ENCODE measurements at places on chromosomes 7 and 10.
A peak's percentile ranks its signal among the peaks of the same experiment; 100 is the strongest.

GRCh38 chr7:46291050-46291438 is 370.0 kb upstream of the IGFBP3 start:
- DNase-seq, result no peak

- DNase-seq, result no peak
Observed at GRCh38 chr10:13827076-13827797, 240.5 kb downstream of the PRPF18 start.

DNA sequence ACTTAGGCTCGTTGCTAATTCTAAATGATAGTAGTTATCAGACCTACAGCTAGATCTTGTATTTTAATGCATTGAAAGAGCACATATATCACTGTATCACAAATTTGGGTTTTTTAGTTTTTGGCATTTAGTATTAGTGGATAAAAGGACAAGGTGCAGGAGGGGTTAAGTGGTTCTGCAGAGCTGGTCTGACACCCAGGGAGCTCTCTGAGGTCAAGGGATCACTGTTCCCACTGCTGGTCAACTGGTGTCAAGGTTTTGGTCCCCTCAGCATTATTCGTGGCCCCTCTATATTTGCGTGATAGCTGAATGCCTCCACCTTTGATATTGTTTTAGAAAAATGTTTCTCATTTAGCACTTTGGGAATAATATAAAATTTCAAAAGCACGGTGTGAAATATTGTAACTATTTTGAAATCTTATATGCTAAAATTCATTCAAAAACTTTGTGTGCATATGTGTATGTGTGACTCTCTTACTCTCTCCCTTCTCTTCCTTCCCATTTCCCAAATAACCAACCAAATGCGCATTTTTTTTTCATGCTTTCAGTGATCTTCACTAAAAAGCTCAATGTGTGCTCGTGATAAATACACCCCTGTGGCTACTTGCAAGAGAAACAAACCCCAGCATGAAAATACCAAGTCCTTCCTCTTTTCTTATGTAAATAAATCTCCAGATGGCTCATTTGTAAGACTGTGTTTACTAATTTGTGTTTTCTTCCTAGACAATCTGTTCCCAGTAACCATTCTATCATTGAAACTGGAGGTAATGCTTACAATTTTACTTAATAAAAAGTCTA is 309.2 kb downstream of the FGFR2 start:
- no peak for DNase-seq

DNA sequence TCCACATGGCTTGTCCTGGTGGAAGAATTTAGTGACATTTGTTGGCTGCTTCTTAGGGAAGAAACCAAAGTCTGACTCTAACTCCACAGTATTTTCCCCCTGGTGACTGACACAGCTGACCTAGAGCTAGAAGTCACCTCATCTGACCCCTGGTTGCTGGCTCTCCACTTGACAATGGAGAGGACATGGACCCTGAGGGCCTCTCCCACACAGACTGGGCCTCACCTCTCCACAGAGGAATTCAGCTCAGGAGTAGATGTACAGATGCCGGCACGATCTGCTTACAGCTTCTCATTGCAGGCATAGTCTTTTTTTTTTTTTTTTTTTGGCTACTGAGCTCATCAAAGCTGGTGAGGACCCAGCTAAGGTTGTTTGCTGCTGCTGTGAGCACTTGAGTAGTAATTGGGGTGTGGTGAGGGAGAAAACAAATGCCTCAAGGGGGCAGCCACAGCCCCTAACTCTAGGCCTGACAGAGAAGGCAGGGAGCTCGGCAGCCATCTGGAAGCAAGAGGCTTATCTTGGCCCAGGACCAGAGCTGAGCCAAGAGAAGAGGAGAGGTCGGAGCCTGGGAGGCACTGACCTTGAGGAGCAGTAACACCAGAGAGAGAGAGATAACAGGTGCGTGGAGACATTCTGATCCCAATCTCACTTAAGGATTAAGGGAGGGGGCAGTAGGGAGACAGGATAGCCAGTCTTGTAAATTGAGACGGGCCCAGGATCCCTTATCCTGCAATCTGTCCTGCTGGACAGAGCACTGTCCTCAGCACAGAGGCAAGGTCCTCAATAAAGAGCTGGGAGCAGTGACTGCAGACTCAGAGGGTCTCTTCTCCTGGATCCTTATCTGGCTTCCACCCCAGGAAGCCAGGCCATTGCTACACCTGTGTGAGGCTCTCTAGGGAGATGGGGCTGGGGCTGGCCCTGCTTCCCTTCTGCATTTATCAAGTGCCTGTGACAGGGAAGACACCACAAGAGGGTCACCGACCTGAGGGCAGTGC is 9.4 kb downstream of the PRSS58 start:
- no peak for DNase-seq

DNA sequence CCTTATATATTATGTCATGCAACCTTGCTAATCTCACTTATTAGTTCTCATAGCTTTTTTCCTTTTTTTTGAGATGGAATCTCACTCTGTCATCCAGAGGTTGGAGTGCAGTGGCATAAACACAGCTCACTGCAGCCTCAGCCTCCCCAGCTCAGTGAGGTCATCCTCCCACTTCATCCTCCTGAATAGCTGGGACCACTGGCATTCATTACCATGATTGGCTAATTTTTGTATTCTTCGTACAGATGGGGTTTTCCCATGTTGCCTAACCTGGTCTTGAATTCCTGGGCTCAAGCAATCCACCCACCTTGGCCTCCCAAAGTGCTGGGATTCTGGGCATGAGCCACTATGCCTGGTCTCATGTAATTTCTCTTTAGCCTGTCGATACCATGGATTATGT is 89.1 kb upstream of the TRIM24 start:
- DNase-seq, result no peak

DNA sequence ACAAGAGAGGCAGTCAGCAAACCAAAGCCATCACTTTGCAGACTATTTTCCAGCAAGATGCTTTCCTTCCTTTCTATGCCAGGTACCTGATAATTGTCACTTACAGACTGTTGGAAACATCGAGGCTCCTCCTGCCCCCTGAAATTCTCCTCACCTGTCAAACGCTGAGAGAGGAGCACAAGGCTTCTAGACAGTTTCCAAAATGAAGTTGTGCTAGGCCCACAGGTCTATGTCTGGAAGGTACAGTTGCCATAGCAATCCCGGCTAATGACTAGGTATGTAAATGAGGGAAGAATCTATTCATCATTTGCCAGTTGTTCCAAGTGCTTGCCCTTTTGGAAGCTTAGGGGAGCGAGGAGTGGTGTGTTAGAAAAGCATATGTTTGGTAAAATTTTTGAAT is 334.4 kb downstream of the CALN1 start:
- no peak for DNase-seq

DNA sequence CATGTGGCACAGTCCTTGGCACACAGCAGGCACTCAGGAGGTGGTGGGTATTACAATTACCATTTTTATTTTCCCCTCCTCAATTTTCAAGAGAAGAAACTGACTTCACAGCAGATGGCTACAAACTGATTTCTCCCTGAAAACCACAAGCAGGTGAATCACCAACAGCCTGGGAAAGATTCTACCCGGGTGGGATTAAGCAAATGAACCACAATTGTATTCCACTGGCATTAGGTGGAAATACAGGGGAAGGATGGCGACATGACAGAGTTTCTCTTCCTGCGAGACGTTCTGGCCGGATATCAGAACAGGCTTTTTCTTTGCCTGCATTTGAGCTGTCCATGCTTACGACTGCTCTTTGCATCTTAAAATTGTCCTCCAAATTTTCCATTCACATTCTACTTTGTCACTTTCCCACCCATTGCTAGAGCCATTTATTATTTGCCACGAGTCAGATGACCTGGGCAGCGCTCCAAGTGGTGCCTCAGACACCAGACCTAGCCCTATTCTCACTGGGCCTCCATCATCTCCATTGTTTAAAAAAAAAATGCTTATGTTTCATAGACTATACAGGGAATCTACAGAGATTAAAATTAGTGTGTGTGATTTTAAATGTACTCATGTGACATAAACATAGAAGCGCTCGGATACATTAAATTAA is 4.6 kb downstream of the DENND11 start:
- no peak for DNase-seq

- no peak for DNase-seq
Observed at GRCh38 chr10:12839941-12840611, 161.4 kb downstream of the CCDC3 start.

- no peak for DNase-seq
Observed at GRCh38 chr7:141949021-141949420, 2.2 kb upstream of the CLEC5A start.

- DNase-seq, result no peak
Observed at GRCh38 chr10:114233482-114233881, 5.6 kb upstream of the VWA2 start.

- no peak for DNase-seq
Observed at GRCh38 chr10:59654007-59654406, 55.6 kb downstream of the SLC16A9 start.

DNA sequence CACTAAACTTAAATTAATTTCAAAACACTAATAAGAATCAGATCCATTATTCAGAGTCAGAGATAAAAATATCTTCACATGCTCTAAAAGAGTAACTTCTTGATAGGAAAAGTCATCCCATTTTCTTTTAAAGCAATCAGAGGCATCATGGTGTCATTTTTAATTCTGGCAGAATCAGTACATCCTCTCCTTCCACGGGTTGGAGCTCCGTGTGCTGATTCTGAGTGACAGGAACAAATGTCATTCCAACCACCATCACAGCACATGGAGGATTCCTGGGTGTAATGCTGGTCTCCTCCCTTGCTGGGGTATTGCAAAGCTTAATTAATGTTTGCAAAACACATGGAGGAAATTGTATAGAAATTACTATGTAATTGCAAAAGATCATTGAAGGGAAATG is 114.5 kb upstream of the IMMP2L start:
- DNase-seq, result no peak

- DNase-seq, result peak; percentile 60
Observed at GRCh38 chr7:140326116-140326928, 72.0 kb downstream of the SLC37A3 start.

DNA sequence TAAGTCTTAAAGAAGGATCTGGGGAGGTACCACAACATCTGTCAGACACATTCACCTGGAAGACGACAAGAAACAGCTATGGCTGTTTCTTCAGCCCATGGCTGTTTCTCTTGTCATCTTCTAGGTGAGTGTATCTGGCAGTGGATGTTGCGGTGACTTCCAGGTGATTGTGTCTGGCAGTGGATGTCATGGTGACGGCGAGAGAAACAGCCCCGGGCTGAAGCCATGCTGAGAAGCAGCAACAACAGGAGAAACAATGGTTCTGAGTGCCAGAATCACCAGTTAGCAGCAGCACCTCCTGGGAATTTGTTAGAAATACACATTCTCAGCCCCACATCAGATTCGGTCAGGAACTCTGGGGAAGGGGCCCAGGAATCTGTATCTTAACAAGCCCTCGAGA is 68.6 kb upstream of the SYPL1 start:
- DNase-seq, result no peak

GRCh38 chr10:91088300-91089140 is 131.9 kb upstream of the PCGF5 start:
- DNase-seq, result peak; percentile 25

GRCh38 chr7:131027287-131027773 is 293.3 kb upstream of the KLF14 start:
- peak; percentile 69 for DNase-seq

- DNase-seq, result no peak
Observed at GRCh38 chr10:121115154-121115553, 264.0 kb downstream of the WDR11 start.

DNA sequence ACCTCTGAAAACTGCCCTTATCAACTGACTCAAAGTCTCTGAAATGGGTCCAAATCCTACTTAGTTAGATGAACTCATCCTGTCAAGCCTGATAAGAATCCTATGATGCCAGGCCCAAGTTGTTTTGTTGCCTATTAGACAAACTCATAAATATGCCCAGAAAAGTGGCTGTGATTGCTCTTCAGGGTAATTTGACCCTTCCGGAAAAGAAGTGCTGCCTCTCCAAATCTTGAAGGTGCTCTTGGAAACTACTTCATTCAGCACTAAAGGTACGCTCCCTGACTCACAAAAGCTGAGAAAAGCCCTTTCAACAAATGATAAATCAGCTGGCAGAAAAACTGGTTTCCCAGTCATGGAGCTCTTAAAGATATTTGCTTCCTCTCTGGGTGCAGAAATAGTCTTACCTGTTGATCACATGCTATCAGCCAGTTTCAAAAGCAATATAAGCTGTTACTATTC is 6.7 kb downstream of the IFIT5 start:
- DNase-seq, result no peak

DNA sequence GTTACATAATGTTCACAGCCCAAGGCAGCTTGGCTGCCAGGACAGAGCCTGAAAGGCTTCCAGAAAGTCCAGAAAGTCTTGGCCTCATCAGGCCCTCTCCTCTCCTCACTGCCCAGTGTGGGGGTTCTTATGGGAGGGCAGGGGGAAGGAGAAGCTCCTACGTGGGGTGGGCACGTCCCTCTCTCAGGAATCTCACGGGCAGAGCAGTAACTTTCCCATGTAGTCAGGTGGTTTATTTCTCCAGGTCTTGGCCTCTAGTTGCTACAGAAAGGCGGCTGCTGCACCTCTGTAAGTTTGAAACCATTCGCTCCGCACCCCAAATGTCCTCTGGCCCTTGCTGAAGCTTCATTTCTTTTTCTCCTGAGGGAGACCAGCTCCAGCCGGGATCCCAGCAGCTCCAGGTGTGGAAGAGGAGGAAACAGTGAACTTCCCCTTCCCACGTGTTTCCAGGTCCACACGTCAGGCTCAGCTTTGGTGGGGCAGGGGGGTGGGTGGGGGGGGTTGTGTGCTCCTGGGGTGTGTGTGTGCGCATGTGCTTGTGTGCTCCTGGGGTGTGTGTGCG is 320.3 kb downstream of the WDR37 start:
- DNase-seq, result no peak

DNA sequence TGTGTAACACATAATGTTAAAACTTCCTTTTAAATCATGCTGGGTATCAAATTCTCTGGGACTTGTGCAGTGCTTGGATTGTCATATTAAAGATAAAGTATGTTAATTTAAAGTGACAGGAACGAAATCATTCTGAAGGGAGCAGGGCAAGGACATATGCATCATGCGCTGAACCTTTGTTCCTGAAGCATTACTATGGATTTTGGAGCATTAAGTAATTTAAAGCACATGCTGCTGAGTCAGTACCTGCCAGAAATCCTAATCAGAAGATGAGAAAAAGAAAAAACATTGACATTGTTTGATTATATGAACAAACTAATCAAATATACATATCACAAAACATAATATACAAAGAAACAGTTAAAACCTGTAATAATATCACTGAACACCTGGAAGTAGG is 101.4 kb downstream of the MICU1 start:
- DNase-seq, result no peak

GRCh38 chr7:11274074-11274473 is 300.4 kb downstream of the PHF14 start:
- DNase-seq, result no peak

DNA sequence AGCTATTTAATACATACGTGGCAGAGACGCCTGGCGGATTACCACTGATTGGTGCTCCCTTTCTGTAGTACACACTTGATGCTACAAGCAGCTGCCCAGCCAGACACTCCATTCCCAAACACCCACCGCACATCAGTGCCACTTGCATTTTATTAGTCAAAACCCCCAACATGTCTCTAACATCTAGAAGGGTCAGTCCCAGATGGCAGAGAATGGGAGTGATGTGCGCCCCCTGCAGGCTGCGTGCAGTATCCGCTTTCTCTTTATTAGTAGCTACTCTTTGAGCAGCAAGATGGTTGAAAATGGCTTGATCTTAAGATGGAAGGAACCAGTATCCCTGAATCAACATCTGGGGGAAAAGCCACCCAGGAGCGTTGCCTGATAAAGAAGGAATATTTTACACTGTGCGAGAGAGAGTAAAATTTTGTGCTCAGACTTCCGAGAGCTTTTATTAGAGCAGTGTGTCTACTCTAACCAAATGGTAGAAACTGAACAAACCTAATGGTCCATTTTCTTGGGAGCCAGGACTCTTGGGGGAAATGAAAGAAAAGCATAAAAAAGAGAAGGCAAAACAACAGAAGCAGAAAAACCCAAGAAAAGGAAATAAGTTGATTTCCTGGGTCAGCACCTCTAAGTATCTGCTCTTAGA is 78.3 kb downstream of the ST8SIA6 start:
- peak; percentile 3 for DNase-seq
